NCI-H2171 treated with DMSO at 0.1 percent for 48 hours (cell line): ENCODE measurements at places on chromosomes 13 and 19.

DNA sequence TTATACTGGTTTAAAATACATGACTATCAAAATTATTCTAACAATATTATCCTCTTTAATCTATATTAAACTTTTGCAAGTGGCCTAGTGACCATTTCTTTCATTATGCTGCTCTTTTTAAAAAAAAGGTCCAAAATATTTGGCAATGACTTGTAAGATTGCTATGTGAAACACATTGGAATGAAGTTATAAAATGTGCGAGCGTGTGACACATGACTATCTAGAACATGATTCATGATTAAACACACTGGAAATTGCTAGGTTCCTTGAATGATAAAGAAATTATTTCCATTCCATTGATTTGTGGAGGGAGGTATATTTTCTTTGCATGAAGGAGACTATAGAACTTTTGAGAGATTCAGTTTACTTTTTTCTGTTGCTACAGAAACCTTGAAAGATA is 739.1 kb downstream of the DIAPH3 start:
- DNase-seq, result no peak

- DNase-seq, result no peak
Observed at GRCh38 chr13:101451641-101452040, 834 bp upstream of the ITGBL1 start.

DNA sequence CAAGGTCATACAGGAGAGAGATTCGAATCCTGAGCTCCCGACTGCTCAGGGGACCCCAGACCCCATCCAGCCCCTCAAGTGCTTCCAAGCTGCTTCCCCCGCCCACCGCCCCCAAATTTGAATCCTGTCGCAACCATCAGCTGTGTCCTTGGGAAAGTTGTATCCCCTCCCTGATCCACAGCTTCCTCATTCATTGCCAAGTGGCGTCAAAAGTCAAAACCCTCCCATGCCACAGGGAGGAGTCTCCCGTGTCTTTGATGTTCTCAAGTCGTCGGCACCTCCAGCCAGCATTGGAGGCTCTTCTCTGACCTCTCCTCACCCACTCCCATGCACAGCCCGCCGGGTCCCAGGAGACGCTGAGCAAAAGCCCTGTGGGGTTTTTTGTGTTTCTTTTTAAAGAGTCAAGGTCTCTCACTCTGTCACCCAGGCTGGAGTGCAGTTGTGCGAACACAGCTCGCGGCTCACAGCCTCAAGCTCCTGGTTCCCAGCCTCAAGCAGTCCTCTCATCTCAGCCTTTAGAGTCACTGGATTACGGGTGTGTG is 2.8 kb upstream of the IFI30 start:
- no peak for DNase-seq

GRCh38 chr13:96728463-96728862 is 265.8 kb downstream of the OXGR1 start:
- no peak for DNase-seq
